ENCODE measurements at places on chromosomes 11 and 22. TPM values are rescaled to one million over a fixed set of nuclear protein-coding genes. Genes with fewer than 3 reads are reported as not detected.

The MMP1 gene
- total RNA-seq, result 0.15 TPM

DNA sequence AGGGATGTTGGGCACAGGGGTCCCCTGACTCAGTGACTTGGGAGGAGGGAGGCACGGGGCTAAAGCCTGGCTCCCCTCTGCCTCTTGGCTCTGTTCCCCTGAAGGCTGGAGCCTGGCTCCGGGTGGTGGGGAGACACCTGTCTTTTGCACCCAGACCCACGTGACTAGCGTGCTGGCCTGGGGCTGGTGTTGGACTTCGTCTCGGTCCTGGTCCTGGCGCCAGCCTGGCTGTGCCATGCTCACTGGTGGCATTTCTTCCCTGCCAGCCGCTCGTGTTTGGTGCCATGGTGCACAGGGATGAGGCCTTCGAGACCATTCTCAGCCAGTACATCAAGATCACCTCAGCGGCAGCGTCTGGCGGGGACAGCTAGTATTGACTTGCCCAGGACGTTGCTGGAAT is 56.7 kb downstream of the GRAMD4 start:
- H3K4me1 ChIP-seq, result no peaks in the 10 kb centered on the region
- H3K4me3 ChIP-seq, result no peak overlapping the region

DNA sequence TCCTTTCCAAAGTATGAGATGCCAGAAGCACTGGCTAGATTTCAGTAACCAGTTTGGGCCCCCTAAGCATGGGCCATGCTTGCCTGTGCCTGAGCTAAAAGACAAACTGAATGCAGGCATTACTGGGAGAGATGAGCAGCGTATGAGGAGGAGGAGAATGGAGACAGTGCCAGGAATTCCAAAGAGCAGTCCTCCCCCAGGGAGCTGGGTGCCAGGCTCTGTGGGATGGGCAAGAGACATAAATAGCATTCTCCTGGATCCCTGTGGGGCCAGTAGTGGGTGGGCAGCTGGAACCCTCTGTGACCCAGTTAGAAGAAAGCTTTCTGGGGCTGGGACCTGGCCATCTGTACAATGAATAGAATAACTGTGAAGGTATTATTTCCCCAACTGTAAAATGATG is 235.6 kb downstream of the KCNA4 start:
- H3K27me3 ChIP-seq, result no peaks in the 10 kb centered on the region
- H3K4me1 ChIP-seq, result no peaks in the 10 kb centered on the region
- H3K4me3 ChIP-seq, result no peak overlapping the region
- no peaks in the 10 kb centered on the region for H3K36me3 ChIP-seq

DNA sequence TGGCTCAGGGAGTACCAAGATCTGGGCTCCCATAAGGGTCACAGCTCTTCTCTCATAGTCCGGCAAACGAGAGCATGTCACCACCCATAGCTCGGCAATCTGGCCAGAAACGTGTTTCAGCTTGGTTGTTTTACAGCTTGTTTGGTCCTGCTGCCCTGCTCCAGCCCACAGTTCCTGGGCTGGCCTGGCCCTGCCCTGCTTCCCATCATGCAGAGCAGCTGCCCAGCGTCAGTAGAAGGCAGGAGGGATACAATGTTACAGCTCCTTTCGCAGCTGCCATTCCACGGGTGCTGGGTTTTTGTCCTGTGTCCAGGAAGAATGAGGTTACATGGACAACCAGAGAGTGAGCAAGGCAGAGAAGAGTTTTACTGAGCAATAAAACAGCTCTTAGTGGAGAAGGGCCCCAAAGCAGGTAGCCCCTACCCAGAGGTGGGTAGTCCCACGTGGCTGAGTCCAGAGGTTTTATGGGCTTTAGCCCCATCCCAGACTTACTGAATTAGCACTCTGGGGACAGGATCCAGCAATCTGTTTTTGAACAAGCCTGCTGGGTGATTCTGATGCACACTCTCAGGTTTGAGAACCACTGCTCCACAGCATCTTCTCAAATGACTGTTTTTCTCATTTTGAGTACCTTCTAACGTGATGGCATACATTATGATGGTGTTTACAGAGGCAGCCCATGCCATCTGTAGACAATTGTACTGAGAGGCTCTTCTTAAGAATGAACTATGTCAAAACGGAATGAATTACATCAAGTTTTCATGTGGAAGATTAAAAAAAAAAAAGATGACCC is 5.8 kb upstream of the MS4A18 start:
- H3K27ac ChIP-seq, result no peak overlapping the region
- H3K36me3 ChIP-seq, result no peaks in the 10 kb centered on the region
- H3K27me3 ChIP-seq, result peaks cover 9% of the 10 kb centered on the region
- H3K4me3 ChIP-seq, result no peak overlapping the region

DNA sequence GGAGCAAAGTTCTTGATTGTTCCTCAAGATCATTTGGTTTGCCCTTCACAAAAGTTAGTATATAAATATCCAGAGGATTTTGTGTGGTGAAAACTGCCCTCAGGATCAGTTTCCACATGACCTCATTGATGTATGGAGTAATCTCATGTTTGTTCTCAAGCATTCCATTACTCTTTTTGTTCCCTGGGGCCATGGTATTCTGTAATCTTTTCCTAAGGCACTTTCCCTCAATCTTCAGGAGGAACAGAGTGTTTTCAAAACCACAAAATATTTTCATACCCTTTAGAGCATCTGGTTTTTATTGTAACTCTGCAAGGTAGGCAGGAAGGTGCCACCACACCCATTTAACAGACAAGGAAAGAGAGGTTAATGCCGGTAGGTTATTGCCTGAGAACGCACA is 99.6 kb downstream of the FAM181B start:
- H3K27ac ChIP-seq, result no peak overlapping the region
- no peaks in the 10 kb centered on the region for H3K27me3 ChIP-seq
- H3K4me1 ChIP-seq, result no peaks in the 10 kb centered on the region
- no peak overlapping the region for H3K4me3 ChIP-seq
- no peak for DNase-seq
- no peaks in the 10 kb centered on the region for H3K36me3 ChIP-seq

The DCHS1 gene
- total RNA-seq, result 2.2 TPM
